ENCODE measurements at places on chromosomes 2 and 18.

- no peak for DNase-seq
These were observed 7.0 kb upstream of the TXNDC2 start for GRCh38 chr18:9878783-9879242.

DNA sequence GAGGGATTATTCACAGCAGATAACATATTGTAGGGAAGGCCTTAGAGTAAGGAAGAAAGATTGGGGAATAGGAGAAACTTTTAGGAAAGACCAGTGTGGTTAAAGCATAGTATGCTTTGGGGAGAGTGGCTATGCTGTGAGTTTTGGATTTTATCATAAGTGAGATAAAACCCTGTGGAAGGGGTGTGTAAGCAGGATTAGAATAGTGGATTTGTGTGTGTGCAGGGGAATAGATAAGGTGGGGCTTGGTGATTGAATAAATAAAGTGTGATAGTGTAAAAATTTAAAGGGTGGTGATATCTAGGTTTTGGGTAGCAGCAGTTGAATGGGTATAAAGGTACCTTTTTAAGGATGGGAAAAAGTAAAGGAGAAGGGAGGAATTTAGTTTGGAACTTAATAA, 137.7 kb downstream of the NCOA1 start:
- no peak for DNase-seq

DNA sequence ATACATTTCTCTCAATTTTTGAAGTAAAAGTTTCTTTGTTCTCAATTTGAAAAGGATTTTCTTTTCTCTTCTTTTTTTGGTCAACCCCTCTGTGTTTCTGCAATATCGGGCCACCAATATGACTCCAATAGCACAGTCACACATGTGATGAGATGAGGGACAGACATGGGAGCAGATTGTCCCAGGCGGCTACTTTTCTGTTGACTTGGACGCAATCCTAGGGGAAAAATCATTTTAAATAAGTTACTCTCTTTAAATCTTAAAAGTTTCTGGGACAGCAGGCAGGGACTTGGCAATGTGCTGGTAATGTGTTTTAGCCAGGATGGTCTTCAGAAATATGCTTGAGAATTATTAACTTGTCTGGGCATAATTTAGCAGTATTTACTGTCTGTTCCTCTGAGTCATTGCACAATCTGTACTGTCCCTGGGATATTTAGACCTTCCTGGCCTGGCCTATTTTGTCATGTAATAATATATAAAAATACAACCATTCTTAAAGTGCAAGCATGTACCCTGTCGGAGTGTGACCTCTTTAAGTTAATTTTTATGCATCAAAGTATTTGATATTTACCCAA, 388.5 kb upstream of the FANCL start:
- no peak for DNase-seq

DNA sequence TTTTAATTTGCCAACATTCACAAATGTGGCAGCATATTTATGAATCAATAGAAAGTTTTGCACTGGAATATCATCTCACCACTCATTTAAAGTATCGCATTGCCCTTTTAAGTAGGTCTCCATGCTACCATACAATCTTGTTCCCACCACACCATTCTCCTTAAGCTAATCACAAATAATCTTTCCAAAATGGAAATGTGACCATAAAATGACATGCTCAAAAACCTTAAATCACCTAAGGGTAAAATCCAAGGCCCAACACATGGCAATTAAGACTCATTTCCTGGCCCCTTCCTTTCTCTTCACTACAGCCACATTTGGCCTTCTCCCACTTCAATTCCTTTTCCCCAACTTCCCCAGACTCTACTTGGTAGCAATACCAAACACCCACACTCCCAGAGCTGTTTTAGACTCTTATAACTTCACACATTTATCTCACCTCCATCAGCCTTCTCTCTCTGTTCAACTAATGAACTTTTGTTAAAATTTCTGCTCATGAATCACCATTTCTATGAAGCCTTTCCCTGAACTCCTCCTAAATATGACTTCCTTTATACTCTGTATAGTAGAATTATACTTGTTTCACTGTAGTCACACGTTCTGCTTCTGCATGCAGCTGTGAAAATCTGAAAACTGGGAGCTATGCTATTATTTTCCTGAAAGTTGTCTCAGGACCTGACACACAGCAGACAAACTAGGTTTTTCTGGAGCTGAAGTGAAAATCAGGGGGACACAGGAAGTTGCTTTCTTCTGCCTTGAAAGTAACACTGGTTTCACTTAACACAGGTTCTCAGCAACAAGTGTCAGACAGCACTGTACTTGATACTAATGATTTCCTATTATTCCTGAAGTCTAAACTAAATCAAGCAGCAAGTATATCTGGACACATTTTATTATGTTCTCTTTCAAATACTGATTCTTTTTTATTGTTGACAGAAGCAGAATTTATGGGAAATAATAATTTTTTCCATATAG, 303.9 kb downstream of the ZEB2 start:
- DNase-seq: no peak

DNA sequence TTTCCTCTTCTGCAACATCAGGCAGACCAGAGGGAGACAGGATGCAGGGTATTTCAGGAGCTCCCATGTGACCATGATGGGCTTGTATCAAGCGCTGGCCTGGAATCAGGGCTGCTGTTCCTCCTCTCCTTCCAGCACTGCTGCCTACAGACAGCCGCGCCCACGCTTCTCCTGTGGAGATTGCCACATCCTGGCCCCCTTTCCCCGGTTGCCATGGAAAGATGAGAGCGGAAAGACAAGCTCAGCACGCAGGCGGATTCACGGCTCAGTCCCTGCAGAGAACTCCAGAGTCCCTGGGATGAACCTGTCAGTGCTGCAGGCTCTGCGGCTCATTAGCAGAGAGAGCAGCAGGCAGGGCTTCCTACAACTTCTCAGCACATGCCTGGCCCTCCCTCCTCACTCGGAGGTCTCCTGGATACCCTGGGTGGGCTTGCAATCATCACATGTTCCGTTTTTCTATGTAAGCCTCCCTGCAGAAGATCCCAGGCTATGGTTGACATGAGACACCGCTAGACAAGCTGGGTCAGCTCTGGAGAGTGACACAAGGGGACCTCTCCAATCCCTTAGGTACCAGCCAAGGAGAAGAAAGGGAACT, 497.8 kb upstream of the MYT1L start:
- no peak for DNase-seq

- peak; percentile 50 for DNase-seq
These were observed 42.1 kb downstream of the BMP10 start for GRCh38 chr2:68828887-68829708.
